ENCODE measurements at places on chromosomes 16 and 17.

- no peak for DNase-seq
These were observed 412.5 kb downstream of the CA10 start for GRCh38 chr17:51745993-51746392.

GRCh38 chr17:11212792-11213191 lies 28.2 kb upstream of the SHISA6 start:
- DNase-seq = no peak

DNA sequence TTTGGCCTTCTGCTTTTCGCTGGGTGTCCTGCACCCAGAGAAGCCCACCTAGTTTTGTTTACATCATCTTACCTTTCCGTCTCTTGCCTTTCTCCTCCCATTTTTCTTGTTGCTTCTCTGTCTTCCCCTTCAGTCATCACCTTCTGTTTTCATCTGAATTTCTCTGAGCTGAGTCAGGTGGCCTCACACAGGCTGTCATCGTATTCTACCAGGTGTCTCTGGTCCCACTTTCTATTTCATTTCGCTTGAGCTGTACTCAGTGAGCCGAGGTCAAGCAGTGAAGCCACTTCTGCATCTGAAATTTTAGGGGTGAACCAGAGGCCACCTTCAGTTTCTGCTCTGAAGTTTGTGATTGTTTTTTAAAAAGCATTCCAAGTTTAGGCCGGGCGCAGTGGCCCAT lies 9.7 kb downstream of the CRAMP1 start:
- no peak for DNase-seq

GRCh38 chr17:59396134-59396826 lies 64.8 kb downstream of the YPEL2 start:
- DNase-seq = no peak

- no peak for DNase-seq
These were observed at the start of gene ZNF768 for GRCh38 chr16:30526137-30526822. Gene ZNF768 (minus strand): TSS chr16:30526566. CDS start chr16:30526413, 153 bp downstream.

- DNase-seq = no peak
These were observed 951 bp upstream of the GPRC5C start for GRCh38 chr17:74430706-74431567.

DNA sequence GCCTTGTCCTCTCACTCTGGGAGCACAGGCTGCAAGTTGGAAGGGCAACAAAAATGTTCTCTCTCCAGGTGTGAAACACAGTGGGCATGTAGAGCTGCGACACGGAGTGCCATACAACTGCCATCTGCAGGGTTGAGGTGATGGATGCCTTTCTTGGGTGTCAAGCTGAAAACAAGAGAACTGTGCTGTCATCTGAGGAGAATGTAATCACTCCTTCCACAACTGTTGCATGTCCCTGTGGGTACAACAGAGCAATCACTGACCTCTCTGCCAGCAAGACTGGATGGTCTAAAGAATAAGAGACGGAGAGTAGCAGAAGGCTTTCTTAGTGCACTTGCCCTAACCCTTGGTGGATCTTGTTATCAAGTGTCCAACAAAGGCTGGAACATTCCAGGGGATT lies 29.2 kb downstream of the SLFN11 start:
- no peak for DNase-seq

DNA sequence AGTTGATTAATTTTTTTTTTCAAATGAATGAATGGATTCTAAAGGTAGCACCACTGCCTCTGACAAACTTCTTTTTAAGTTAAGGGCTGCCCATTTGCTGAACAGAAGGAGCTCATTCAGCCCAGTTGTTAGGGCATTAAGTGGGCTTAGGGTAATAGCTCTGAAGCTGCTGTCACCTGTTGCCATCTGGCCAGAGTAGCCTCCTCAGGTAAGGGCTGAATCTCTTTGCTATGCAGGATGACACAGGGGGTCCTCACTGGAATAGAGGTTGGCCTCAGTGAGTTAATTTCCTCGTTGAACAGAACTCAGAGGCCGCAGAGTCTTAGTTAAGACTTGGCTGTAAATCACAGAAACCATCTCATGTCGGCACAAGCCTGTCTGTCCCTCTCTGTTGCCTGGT lies 232.8 kb downstream of the CCDC182 start:
- no peak for DNase-seq

- no peak for DNase-seq
These were observed 404.0 kb upstream of the HSBP1 start for GRCh38 chr16:83403761-83404160.

DNA sequence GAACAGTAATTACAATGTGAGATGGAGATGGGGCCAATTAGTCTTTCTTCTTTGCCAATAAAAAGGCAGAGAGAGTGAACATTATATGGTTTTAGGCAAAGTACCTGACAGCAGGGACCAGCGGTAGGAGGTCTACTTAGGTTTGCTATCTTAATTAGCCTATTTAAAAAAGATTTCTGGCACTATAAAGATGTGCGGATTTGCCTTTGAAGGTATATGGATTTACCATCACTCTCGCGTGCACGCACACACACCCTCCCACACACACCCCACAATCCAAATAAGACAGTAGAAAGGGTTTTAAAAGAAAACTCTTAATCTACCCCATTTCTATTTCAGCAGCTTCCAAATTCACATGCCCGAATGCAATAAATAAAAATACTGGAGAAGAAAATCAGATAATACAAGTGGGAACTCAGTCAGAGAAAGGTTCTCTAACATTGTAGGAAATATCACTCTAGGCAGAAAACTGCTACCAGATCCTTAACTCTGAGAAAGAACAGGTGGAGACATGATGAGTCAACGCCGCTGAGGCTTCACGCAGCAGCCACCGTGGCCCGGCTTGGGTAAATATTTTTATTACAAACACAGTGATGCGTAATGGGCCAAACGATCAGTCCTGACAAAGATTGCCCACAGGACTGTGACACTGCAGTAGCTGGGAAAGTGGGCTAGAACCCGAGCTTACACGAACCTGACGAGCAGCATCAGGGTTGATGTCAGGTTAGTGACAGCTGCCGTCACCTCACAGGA lies 66.6 kb upstream of the AXIN2 start:
- DNase-seq = no peak

GRCh38 chr17:65637786-65638185 lies 76.3 kb upstream of the AXIN2 start:
- DNase-seq = no peak

GRCh38 chr16:64964126-64964540 lies 157.7 kb downstream of the CDH11 start:
- DNase-seq = no peak

GRCh38 chr16:30510376-30510938 lies 15.9 kb downstream of the ZNF768 start:
- DNase-seq = no peak

DNA sequence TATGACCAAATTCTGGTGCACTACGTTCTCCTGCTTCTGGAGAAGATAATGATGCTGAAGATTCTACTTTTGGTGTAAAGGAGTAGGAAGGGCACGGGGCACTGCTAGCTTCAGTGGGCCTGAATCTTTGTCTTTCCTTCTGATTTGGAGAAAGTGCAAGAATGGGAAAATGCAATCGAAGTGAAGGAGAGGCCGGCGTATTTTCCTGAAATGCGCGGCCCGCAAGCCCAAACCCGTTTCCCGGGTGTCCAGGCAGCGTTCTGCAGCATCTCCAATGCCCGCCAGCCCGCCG lies 372 bp upstream of the NDE1 start:
- DNase-seq = no peak

- no peak for DNase-seq
These were observed 58.1 kb downstream of the SLFN11 start for GRCh38 chr17:35315283-35315682.

DNA sequence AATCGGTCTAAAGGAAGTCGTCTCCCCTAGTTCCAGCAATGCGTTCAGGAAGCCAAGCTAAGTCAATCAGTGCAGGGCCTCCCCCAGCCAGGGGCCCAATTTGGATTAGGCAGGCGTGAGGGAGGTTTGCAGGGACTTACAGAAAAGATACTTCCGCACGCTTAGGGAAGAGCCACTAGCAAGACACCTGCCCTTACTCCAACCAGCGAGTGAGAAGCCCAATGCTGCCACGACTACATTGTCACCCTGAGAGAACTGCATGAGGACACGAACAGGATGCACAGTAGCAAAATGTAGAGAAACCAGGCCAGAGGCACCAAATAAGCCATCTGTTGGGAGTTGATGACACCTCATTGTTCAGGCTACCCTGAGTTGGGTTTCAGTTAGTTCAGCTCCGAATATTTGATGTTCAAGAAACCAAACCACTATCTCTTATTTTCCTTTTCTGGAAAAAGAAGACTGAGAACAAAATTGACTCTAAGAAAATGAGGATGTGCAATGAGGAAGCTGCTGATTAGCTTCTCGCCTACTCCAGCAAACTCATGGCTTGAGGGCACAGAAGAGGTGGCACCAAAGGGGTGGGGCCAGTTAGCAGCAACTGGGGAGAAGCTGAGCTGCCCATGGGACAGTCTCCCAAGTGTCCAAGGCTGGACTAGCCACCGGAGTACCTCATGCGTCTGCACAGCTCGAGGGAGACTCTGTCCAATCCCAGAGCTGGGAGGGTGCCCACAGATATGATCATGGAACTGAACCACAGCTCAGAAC lies 29.3 kb downstream of the TK2 start:
- DNase-seq = no peak

- no peak for DNase-seq
These were observed 136.7 kb downstream of the XYLT1 start for GRCh38 chr16:17334096-17334495.

- DNase-seq = no peak
These were observed 374.3 kb upstream of the GOT2 start for GRCh38 chr16:59108374-59108773.

DNA sequence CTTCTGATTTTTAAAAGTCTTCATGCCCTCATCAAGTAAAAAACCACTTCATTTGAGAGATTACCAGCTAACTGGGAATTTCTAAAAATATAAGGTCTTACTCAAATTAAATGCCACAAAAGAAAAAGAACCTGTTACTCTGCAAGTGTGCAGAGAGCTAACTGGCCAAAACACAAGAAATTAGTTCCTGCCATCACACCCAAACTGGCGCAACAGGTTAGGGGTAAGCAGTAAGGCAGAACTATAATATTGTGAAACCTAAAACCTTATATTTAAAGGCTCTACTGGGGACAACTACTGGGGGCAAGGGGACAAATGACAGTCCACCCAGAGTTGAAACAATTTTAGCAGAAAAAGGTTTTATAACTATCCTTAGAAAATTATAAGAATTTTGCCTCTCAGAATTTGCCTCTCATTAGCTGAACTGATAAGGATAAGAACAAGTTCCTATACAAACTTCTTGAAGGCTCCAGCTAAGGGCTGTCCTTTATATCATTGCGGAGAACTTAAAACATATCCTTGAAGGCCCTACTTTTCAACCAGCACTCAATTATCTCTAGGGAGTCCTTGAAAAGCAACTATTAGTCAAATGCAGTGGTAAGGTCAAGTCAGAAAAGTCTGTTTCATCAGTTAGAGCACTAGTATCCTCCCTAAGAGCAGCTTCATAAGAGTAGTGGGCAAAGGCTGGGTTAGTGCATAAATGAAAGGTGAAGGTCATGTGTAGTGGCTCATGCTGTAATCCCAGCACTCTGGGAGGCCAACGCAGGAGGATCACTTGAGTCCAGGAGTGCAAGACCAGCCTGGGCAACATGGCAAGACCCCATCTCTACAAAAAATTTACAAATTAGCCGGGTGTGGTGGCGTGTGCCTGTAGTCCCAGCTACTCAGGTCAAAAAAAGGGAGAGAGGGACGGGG lies 31.5 kb downstream of the SMURF2 start:
- DNase-seq = no peak

GRCh38 chr17:34884597-34884996 lies 76.7 kb downstream of the CCT6B start:
- no peak for DNase-seq

DNA sequence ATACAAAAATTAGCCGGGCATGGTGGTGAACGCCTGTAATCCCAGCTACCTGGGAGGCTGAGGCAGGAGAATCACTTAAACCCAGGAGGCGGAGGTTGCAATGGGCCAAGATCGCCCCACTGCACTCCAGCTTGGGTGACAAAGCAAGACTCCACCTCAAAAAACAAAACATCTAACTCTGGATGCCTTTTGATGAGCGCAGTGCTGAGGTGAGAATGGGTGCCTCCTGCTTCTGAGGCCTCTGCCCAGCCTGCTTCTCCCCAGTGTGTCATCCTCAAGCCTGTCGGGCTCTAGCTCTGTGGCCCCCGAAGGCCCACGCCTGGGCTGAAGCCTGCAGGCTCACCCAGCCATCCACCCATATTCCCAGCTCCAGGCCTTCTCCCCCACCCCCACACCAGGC lies 10.5 kb upstream of the MTSS2 start:
- DNase-seq = no peak

DNA sequence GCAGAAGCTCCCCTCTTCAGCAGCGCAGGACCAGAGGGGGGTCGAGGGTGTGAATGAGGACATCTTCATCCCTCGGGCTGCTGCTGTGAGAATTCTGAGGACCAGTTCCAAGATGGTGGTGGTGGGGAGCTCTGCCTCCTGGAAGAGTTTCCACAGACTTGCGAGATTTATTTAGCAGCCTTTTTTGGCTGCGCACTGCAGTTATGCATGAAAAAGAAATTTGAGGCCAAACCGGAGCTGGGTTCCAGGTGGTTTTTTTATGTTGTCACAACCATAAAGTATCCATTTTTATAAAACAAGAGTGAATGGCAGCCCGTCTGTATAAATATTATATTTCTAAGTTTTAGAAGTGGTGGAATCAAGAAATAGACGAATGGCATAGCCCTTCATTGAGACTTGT lies 76.9 kb upstream of the CLEC18A start:
- DNase-seq = no peak

DNA sequence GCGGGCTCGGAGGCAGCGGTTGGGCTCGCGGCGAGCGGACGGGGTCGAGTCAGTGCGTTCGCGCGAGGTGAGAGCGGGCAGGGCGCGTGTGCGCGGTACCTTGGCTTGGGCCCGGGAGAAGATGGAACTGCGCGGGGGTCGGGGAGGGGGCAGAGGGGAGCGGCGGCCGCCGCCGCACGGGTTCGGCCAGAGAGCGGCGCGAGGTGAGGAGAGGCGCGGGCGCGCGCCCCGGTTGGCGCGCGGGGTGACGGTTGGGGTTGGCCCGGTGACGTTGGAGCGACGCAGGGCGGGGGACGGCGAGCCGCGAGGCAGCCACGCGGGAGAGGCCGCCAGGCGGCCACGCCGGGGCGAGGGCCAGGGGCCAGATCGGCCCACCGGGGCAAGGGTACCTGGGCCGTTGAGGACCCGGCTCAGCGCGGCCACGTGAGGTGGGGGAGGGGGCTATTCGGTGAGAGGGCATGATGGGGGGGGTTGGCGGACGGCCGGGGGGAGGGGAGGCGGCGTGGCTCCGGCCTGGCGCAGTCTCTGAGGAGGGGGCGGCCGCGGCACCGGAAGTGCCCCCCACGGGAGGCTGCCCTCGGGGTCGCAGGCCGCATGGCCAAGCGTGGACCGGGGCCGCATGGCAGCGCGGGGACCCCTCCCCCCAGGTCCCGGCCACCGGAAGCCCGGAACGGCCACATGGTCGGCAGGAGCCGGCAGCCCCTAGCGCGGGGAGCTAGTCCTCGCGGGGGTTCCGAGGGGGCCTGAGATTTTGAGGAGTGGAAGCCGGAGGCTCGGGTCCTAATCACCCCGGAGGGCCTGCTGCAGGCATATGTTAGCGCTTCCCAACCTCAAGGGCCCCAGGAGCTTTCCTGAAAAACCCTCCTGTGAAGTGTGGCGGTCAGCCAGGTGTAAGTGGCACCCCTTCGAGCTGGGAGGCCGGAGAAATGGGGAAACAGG lies 527 bp downstream of the EIF5A start:
- no peak for DNase-seq

Measured in stimulated activated CD8-positive, alpha-beta memory T cell treated with anti-CD3 and anti-CD28 coated beads, Interleukin-7, amount 100 ng/mL, for 1 hour (primary cell).